ENCODE measurements at places on chromosomes 6 and 20.

DNA sequence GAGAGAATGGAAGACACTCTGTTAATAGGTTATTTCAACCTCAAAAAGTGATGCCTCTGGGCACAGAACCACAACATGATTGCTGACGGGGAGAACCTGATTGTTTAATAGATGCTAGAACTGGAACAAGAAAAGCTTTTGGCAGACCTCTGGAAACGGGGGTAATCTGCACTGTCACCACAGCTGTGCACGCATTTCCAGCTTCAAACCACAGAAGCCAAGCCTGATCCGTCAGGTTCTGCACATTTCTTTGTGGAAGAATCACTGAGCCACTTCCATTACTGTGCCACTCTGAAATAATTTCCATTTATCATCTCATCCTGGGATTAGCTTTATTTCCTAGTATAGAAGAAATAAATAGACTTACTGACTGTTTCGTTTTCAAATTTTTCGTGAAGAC, 309.3 kb downstream of the FARS2 start:
- DNase-seq, result no peak

DNA sequence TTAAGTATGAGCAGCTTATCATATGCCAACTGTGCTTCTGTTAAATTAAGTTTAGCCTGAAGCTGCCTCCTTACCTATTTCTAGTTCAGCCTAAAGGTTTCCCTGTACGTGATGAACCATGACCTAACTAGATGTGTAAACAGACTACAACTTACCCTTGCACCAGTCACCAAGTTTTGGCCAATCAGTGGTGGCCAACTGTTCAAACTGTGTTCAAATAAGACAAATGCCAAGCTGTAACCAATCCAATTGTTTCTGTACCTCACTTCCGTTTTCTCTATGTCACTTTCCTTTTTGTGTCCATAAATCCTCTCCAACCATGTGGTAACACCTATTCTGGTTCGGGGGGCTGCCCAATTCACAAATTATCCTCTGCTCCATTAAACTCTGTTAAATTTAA, 6.0 kb upstream of the SLC2A10 start:
- DNase-seq, result no peak

GRCh38 chr20:23294166-23294565, 56.4 kb upstream of the NXT1 start:
- no peak for DNase-seq

GRCh38 chr6:76490456-76490855, 418.0 kb upstream of the IMPG1 start:
- DNase-seq, result no peak

GRCh38 chr6:53441035-53441493, 92.3 kb upstream of the ELOVL5 start:
- no peak for DNase-seq

DNA sequence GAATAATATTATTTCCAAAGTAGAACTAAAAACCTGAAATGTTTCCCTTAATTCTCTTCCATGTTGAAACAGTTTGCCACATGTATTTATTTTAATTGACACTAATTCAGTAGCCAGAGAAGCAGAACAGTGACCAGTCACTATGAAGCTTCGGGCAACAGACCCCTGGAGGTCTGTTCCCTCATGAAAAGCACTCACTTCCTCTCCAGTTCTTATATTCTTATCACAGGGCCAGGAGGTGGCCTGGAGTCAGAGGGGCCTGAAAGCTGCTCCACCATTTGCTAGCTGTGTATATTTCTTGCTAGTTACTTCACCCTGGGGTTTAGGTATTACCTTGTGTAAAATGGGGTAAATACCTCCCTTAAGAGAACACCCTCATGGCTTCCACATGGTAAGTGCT, 49.1 kb downstream of the MAP7 start:
- DNase-seq, result no peak
